ENCODE measurements at places on chromosomes 2 and 18.

DNA sequence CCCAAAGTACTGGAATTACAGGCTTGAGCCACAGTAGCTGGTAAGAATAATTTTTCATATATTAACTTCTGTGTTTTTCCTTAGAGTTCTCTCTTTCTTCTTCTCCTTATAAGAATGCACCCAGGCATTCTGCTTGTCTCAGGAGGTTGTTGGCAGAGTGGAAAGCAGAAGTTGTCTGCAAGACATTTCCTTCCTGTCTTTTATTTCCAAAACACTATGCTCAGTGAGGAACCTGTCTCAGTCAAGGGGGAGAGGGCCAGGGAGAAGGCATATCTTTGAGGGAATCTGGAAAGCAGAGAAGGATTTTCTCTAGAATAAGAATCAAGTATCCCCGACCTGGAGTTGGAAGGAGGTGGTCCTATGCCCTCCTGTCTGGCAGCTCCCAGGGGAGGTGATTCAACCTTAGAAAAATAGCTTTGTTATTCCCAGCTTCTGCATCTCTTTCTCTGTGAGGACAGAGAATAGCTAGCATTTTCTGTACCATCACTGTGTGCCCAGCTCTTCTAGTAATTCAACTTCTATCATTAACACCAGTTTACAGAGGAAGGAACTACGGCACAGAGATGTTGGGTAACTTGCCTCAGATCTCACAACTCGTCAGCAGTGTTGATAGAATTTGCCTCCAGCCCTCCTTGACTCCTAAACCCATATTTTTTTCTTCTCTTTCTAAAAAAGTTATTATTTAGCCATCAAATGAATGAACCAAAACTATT, 3.8 kb upstream of the LPIN2 start:
- DNase-seq: no peak

GRCh38 chr2:229640636-229641035, 73.7 kb downstream of the DNER start:
- DNase-seq: no peak

DNA sequence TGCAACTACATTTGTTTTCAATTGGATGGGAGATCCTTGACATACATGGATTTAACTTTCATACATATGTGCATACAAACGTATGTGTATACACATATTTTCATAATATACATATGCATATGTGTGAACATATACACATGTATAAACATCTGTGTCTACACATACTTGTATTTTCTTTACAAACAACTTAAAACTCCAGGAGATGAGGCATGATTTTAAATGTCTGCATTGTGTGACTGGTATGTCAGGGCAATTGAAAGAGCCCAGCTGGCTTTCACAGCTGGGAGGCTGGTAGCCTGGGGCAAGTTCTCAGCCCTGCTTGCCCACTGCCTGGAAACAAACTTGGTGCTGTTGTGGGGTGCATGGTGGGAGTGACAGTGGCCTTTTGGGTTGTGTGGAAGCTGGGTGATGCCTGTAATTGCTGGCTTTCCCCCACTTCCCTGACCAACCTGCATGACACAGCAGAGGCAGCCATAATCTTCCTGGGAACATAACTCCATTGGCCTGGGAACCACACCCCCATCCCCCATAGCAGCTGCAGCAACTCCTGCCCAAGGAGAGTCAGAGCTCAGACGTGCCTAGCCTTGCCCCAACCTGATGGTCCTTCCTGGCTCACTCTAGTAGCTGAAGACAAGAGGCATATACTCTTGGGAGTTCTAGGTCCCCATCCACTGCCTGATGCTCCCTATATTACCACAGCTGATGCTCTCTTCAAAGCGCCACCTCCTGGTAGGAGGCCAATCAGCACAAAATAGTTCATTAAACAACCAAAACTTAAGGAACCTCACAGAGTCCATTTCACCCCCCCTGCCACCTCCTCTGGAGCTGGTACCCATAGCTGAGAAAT, 158.3 kb downstream of the CERS6 start:
- no peak for DNase-seq

GRCh38 chr2:79993144-79993543, 311.4 kb downstream of the LRRTM1 start:
- DNase-seq: no peak

- no peak for DNase-seq
Observed at GRCh38 chr2:45670646-45671045, 19.2 kb downstream of the PRKCE start.

GRCh38 chr2:12486205-12487118, 230.3 kb upstream of the TRIB2 start:
- DNase-seq: no peak

GRCh38 chr2:173881461-173881860, 83.7 kb downstream of the SP3 start:
- no peak for DNase-seq

DNA sequence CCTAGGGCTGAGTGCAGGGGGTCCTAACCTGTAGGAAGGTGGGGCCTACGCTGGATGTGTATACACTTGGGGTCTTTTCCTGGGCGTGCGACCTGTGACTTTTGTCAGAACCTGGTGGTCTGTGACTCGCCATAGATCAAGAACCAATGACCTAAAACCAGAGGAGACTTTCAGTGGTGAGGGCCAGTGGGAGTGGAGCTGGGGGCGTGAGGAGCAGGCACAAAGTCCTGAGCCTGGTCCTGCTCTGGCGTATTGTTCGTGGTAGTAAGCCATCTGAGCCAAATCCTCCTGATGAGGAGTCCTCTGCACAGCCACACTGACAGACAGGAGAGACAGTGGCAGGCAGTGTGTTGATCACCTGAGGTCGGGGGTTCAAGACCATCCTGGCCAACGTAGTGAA, 8.9 kb downstream of the INPP4A start:
- DNase-seq: no peak

DNA sequence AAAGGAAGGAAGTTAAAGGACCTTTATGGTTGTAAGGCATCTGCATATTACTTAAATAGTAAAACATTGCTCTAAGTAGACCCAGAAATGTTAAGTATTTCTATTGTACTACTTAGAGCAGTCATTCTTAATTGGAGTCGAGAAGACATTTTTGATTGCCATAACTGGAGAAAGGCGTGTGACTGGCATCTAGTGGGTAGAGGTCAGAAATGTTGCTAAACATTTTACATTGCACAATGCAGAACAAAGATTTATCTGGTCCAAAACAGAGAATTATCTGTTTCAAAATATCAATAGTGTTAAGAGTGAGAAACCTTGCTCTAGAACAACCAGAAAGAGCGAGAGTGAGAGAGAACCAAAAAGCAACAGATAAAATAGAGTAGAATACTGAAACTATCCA, 23.3 kb upstream of the ROCK1 start:
- no peak for DNase-seq

Measured in NCI-H1930 (cell line).